ENCODE measurements at places on chromosomes 1 and 21.
A peak's percentile ranks its signal among the peaks of the same experiment; 100 is the strongest.

- DNase-seq: peak; percentile 32
Measured at GRCh38 chr1:155052439-155053395, 1.6 kb downstream of the ADAM15 start.

GRCh38 chr1:236058141-236058934 lies 6.6 kb downstream of the NID1 start:
- no peak for DNase-seq

GRCh38 chr1:63870152-63870551 lies 96.3 kb downstream of the ROR1 start:
- DNase-seq: no peak

- DNase-seq: no peak
Measured at GRCh38 chr1:76142771-76143540, 68.4 kb downstream of the ST6GALNAC3 start.

- DNase-seq: no peak
Measured at GRCh38 chr1:230401763-230402294, 24.3 kb downstream of the PGBD5 start.

- DNase-seq: no peak
Measured at GRCh38 chr21:14245711-14246110, 29.8 kb downstream of the RBM11 start.

DNA sequence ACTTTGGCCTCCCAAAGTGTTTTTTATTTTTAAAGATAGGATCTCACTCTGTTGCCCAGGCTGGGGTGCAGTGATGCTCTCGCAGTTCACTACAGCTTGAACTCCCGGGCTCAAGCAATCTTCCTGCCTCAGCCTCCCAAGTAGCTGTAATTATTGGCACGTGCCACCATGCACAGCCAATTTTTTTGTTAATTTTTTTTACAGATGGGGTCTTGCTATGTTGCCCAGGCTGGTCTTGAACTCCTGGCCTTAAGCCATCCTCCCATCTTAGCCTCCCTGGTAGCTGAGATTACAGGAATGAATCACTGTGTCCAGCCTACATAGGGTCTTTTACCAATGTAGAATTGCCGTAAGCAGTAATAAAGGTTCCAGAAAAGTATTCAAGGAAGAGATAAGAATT lies 49.1 kb upstream of the HP1BP3 start:
- DNase-seq: no peak

DNA sequence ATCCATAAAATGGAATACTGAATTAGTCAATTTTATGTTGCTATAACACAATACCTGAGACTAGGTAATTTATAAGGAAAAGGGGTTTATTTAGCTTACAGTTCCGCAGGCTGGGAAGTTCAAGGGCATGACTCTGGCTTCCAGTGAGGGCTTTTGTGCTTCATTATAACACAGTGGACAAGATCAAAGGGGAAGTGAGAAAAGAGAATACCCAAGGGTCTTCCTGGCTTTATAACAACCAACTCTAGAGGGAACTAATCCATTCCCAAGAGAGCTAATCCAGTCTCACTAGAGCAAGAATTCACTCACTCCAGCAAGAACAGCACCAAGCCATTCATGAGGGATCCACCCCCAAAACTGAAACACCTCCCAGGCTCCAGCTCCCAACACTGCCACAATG lies 3.1 kb downstream of the KIFAP3 start:
- no peak for DNase-seq

DNA sequence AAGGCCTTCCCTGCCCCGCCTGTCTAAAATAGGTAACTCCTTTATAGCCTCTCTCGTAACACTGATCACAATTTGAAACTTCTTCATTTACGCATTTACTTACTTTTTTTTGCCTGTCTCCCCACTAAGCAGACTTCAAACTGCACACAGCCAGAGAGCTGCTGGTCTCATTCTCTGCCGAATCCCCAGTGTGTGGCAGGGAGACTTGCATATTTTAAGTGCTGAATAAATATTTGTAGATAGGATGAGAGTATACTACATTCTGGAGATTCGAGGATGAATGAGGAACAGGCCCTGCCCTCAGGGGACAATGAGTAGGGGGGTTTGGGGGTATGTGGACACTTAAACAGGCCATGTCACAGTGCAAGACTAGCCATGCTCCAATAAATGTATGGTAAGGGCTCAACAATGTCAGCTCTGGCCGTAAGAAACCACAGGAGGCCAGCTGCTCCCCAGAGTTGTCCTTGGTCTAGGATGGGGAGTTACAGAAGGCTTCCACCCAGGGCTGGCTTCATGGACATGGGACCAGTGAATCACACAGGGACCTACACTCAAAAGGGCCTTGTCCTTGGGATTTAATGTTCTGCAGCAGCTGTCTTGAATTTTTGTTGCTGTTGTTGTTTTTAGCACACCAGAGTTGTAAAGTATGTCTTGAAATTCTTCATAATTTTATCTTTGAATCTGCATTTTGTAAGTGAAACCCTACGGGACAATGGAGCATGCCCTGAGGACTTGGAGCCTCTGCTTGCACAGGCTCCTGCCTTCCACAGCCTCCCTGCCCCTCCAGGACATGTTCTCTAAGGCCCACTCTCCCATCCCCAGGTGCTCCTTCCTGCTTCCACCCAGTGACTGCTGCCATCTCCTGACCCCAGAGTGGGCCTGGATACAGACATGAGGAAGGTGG lies 8.5 kb downstream of the DIO1 start:
- DNase-seq: no peak

- peak; percentile 67 for DNase-seq
Measured at GRCh38 chr1:96049759-96050409, 671.7 kb upstream of the PTBP2 start.

DNA sequence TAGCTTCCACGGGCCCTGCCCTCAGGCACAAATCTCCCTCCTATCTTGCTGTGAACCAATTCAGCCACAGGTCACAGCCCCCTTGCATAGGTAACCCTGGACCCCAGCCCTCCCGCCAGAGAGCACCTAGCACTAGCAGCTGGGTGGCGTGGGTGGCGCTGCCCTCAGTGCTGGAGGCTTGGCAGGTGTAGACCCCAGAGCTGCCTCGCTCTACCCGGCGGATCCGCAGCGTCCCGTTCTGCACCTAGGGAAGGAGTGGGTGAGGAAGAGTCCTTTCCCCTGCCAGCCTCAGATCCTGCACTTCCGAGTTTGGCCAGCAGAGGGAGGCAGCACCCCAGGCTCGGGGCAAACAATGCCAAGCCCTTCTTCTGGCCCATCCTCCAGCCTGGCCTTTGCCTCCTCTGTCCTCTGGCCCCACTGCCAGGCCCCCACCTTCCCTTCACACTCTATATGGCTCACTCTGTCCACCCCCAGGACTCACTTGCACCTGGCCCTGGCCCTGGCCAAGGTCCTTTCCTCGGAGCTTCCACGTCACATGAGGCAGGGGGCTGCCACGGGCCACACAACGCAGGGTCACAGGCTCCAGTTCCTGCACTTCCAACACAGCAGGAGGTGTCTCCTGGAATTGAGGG lies 9.0 kb downstream of the IGSF9 start:
- peak; percentile 63 for DNase-seq

DNA sequence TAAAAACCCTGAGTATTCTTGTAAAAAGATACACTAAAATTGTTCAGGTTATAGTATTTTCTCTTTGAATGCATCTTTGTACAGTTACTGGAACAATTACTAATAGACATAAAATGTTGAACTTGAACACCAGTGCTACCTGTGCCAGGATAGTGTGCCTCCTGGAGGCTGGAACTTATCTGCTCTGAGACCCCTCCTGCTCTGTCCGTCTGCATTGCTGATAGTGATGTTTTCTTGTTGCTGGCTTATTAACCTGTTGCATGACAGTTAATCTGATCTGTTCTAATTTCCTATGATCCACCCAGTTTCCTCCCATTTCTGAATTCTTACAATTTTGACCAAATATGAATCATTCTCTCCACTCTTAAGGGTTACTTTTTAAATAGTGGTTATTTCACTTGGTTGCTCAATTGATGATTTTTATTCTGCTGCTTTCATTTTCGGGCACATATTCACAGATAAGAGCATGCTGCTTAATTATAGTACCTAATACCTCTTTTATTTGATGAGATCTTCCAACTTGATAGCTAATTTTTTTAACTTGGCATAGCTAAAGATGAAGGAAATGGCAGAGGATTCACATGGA lies 101.4 kb downstream of the CC2D1B start:
- no peak for DNase-seq

DNA sequence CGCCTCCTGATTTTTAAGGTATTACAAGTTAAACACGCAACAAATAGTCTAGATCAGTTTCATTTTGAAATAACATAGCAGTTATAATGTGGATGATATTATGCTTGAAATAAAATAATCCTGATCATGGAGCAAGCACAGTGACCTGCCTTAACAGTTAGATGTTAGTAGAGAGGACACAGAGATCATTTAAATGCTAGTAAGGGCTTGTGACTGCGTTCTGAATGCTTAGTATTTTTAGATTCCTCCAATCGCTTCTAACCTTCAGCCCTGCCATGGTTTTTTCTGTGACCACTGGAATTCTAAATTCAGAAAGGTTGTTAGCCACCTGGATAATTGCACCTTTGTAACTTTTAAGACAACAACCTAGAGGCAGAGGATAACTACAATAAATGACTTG lies 46.4 kb downstream of the KIF26B start:
- DNase-seq: no peak

GRCh38 chr1:19287436-19288185 lies 959 bp downstream of the AKR7A3 start:
- no peak for DNase-seq

GRCh38 chr1:230120921-230121381 lies 53.9 kb downstream of the GALNT2 start:
- no peak for DNase-seq

- DNase-seq: no peak
Measured at GRCh38 chr1:65054481-65054880, 88.1 kb upstream of the JAK1 start.

GRCh38 chr21:35096959-35097358 lies 47.9 kb upstream of the RUNX1 start:
- no peak for DNase-seq

GRCh38 chr1:6582370-6582769 lies 2.6 kb downstream of the ZBTB48 start:
- DNase-seq: no peak

DNA sequence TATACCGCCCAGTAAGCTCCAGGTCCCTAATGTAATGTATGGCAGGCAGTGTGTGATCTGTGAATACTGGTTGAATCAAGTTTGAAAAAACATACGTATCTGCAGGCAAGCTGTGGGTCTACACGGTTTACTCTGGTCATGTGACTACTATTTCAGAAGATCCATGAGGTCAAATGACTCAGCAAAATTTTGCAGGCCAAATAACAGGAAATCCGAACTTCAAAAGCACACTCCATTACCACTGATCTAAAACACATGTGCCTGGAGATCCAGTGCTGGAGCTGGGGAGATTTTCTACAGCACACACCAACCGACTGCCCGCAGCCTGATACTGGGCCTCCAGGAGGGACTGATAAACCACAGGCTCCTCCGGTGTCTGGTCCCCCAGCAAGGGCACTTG lies 64.5 kb upstream of the SLC44A3 start:
- peak; percentile 72 for DNase-seq

DNA sequence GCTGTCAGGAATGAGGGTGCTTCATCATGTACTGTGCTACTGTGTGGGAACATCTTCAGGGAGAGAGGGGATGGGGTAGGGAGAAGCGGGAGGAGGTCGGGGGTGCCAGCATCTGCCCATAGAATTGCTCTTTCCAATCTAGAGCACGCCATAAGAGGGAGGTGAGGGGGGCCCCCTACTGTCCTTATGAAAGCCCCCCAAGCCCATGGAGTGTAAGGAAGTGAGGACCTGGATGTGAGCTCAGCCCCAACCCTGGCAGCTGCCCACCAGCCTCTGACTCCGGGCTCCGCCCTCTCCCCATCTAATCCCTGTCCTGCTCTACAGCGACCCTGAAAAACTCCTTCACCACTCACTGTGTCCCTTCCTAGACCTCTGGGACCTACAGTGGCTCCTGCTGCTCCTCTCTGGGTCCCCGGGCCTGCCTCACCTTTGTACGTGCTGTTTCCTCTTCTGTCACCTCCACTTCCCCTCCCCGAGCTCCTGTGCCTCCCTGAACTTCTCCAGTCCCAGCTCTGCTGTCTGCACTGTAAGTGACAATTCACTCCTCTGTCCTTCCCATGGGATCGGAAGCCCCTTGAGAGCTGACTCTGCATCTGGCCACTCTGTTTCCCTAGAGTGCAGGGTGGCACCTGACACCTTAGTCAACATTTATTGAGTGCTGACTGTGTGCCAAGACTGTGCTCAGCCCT lies 269.4 kb downstream of the PTPRU start:
- DNase-seq: no peak

GRCh38 chr1:153767519-153767918 lies 7.7 kb upstream of the SLC27A3 start:
- no peak for DNase-seq

- no peak for DNase-seq
Measured at GRCh38 chr1:214958486-214958885, 124.1 kb upstream of the KCNK2 start.

DNA sequence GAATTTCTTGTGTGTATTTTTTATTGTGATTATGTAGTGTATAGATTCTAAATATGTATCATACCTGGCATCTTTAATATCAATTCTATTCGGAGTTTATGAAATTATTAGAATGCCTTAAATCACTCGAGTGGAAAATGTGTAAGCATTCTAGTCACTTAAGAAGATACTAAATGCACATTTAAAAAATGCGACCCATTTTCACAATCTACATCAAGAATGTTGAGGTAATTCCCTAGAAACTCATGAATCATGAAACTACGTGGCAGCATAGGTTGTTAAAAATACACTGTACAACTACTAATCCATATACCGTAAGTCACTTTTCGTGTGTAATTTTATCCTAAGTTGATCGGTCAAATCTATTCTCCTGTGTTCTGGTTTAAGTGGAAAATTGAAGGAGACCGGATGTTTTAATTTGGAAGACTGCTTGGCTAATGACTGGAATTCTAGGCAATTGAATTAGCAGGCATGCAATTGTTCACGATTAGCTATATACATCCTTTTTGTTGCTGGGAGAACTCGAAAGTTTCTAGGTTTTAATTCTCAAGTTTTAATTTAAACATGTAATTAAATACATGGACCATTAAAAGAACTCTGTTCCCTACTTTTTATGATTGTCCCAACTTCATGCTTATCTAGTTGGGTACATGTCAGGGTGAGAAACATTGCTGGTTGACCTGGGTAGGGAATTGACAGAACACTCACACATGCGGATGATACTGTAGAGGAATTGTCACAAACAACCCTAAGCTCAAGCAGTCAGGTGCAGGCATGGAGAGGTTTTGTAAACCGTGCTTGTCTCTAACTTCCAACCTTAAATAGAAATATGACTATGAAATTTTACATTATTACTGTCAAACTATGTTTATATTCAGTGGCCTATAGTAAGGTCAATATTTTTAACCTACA lies 6.6 kb downstream of the ZBTB18 start:
- DNase-seq: no peak

GRCh38 chr1:11850156-11850555 lies 2.6 kb upstream of the NPPA start:
- no peak for DNase-seq
